Bronchial epithelial cell (primary cell): ENCODE measurements at places on chromosomes 2 and 18. TPM values are rescaled to one million over a fixed set of nuclear protein-coding genes. Genes with fewer than 3 reads are reported as not detected.
A peak's percentile ranks its signal among the peaks of the same experiment; 100 is the strongest.

DNA sequence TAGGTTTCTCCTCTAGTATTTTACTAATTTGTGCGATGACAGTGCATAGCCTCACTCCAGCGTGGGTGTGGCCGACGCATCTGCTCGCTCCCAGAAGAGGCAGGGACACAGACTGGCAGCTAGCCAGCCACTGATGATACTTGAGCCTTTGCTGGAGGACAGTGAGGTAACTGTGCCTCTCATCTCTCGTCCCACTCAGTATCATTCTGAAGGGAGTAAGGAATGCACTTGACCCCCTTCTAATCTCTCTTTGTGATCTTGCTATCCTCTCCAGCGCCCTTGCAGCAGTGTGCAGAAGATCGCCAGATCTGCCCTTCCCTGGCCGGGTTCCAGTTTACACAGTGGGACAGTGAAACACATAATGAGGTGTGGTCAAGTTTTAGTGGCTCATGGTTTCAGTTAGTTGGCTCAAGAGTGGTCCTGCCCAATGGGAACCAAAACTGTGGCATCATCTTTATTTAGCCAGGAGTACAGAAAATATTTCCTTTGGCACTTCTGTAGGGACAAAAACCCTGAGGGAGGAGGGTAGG lies 17.5 kb downstream of the NCAPH start:
- DNase-seq = no peak

DNA sequence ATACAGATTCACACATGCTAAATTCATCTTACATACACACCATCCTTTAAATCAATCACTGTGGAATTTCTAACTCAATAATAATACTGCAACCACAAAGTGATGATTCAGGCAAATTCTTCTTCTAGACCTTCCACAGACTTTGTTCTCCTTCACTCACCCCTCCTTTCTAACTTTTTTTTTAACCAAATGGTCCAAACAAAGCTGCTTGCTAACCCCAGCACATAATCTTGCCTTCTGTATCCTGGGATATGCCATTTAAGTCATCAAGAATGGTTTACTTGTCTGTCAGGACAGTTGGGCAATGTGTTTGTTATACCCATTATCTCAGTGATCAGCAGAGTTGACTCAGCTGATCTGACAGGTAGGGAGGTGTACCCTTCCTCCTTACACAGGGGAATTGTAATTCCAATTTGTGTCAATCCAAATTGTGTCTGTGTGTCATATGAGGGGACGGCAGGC lies 10.0 kb downstream of the SLC40A1 start:
- peak; percentile 43 for DNase-seq

DNA sequence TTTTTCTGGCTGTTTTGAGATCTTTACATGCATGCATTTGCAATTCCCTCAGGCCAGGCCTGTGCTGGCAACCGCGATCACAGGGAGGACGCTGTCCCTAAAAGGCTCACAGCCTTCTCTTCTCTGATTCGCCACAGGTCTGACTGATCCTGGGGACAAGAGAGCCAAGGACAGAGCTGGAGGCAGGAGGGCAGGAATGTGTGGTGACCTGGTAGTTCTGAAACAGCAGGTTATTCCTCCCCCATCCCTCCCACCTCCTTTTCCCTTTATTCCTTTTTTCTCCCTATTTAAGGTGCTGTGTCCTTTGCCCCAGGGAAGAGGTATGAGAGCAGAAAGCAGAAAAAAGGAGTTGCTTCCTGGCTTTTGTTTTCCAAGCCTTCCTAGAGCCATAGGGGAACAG lies 21.9 kb downstream of the TMEM177 start:
- DNase-seq = no peak

- no peak for DNase-seq
These were observed 99.4 kb upstream of the STPG4 start for GRCh38 chr2:47254464-47254863.

DNA sequence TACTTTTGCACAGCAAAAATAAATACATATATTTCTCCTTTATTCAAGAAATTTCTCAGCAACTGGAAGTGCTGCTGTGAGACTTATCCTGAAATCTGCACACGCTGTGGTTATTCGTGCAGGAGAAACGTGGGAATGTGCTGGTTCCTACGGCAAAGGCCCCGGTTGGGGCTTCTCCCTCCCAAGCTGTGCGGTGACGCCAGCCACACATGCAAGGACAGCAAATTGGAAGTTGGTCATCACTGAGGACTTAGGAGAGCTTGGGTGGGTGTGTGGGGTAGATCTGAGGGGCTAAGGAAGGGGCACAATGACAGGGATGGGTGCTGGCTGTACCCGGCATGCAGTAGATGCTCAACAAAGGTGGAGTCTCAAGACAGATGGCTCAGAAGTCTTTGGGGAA lies 16.5 kb upstream of the MTCL1 start:
- no peak for DNase-seq

DNA sequence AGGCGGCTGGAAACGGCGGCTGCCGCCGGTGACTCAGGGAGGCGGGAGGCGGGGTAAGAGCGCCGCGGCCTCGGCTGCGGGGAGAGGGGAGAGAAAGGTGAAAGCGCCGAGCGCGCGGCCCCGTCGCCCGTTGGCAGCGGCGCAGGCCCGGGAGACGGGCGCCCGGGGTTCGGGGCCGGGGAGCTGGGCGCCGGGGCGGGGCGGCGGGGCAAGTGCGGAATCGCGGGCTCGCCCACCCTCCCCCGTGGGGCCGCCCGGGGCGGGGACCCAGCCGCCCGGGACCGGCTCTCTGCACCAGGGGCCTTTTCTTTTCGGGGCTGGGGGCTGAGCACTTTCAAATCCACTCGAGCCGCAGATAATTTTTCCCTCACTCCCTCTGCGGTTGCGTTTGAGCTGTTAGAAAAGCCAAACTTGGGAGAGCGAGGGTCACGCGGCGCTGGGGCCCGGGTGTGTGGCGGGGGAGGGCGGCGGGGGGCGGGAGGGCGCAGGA lies 266 bp downstream of the KDM3A start:
- DNase-seq = no peak

DNA sequence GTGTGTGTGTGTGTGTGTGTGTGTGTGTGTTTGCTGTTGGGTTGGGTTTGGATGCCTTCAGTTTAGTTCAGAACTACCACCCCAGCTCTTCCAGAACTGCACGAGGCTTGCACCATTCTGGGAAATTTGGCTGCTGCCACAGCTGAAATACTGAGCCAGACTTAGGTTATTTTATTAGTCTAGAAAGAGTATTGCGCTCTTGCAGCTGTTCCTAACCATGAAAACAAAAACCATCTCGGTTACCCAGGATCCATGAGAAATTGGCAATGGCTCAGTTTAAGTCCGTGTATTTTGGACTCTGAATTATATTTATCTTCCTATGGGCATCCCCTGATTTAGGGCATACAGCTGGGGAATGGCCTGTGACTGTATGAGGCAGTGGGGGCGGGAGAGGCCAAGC lies 83.2 kb downstream of the TANC1 start:
- DNase-seq = no peak

DNA sequence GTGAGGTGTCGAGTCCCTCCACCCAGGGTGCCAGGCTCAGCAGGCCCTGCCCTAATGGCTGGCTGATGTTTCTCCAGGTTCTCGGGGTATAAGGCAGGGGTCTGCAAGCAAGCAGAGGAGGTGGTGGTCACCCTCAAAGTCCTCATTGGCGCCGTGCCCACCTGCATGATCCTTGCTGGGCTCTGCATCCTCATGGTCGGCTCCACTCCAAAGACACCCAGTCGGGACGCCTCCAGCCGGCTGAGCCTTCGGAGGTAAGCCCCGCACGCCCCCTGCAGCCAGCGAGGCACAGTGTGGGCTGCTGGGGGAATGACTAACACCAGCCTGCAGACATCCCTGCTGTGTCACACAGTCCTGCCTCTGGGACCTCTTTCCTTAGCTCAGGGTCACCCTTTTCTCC lies 14.1 kb downstream of the MFSD2B start:
- no peak for DNase-seq

DNA sequence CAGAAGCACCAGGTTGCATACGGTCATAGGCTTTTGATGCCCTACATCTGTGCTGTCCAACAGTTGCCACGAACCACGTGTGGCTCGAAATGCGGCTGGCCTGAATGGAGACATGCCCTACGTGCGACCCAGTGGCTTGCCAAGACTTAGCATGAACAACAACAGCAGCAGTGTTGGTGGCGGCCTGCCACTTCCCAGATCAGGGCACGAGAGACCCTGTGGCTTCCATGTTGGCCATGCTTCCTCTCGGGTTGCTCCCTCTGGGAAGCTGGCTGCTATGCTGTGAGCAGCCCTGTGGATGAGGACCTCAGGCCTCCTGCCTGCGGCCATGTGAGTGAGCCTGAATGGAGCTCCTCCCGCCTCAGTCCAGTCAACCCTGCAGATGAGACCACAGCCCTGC lies 212.3 kb downstream of the HDAC4 start:
- DNase-seq = no peak

GRCh38 chr2:137208431-137208891 lies 443.1 kb downstream of the THSD7B start:
- DNase-seq = peak; percentile 62

DNA sequence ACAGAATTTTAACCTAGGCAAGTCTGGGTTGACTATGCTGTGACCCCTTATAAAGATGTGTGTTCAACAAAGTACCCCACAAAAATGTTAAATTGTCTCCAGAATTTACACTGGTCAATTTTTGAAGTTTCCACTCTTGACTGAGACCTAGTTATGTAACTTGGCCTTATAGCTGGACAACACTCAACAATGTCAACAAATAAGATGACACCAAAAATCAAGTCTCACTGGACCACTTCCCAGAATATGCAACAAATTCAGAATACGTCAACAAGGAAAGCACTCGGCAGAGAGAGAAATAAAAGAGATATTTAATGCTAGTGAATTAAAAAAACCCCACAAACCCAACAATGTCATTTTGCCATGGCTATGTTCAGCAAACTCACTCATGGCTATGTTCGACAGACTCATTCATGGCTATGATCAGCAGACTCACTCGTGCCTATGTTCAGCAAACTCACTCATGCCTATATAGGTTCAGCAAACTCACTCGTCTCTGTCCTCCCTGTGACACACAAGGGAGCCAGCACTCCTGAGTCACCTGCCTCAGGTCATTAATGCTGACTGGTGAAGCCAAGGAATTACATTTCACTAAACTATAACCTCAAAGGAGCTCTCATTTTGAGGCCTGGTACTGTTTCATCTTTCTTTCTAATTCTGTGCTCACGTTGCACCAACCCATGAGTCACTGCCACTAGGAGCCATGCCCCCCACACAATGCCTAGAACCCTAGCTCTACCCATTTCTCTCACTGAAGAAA lies 72.7 kb downstream of the PTPN2 start:
- peak; percentile 78 for DNase-seq

DNA sequence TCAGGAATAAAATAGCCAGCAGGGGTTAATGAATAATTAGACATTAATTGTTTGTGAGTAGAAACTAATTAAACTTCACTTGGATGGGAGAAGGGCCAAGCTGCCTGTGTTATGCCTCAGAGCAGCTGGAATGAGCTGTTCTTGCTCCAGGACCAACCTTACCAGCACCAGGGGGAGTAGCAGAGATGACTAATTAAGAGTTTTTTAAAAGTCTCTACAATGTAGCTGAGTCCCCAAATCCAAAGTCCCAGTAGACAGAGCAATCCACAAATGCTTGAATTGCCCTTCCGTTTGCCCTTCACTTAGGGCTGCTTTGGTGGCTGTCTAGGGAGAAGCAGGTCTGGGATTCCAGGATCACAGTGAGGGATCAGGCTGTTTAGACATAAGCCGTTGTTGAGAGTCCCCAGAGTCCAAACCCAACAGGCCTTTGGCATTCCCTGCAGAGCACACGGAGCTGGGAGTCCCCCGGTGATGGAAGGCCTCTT lies 59.4 kb downstream of the RHOB start:
- peak; percentile 62 for DNase-seq

DNA sequence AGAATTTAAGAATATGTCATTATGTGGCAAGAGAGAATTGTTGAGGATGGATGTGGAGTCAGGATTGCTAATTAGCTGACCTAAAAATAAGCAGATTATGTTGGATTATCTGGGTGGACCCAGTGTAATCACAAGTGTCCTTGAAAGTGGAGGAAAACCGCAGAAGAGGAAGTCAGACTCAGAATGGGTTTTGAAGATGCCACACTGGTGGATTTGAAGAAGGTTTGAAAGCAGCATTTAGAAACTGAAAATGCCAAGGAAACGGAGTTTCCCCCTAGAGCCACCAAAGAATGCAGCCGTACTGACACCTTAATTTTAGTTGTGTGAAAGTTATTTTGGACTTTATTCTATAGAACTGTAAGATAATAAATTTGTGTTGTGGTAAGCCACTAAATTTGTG lies 41.6 kb upstream of the DPP10 start:
- DNase-seq = no peak

- peak; percentile 58 for DNase-seq
These were observed 39.4 kb upstream of the NCKAP5 start for GRCh38 chr2:133607679-133608078.

GRCh38 chr2:196696423-196697079 lies 57.0 kb downstream of the CCDC150 start:
- peak; percentile 93 for DNase-seq

GRCh38 chr2:105750735-105751134 lies 6.0 kb downstream of the NCK2 start:
- no peak for DNase-seq

DNA sequence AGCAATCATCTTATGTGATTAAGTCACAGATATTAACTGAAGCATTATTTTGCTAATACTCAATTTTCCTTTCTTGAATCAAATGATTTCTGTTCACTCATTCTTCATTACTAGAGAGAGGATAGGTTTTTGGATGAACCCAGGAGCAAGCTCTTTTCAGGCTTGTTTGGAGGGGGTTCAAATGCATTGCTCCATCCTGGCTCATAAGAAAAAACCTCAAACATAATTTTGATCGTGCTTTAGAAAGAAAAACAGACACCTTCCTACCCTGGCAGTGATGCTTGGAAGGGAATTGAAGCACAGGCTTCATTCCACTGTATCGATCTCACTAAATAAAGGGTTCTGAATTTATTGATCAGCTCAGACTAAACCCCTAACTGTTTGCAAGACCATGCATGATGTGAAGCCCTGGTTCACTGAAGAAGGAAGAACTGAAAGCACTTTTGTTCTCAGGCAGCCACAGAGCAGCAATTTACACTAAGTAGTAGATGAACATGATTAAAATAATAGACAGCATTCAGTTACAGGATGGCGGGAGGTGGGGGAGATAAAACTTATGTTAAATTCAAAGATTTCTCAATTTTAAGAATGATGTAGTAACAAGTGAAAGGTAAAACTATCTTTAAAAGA lies 53.4 kb downstream of the CDH2 start:
- DNase-seq = no peak

DNA sequence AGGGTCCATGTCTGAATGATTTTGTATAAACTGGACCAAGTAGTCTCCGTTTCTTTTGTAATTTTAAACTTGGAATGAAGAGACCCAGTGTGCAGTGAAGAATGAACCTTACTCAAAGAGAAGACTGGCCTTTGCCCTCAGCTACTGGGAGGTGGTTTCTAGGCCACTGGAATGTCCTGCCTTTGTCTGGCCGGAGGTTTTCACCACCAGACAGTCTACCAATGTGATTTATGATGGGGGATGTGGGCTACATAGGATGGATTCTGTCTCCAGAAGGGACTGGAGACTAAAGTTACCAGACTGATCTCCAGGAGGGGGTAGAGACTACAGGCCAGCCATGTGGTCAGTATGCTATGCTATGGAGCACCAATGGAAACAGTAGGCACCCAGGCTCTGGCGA lies 42.8 kb upstream of the RAB31 start:
- no peak for DNase-seq

The TP53I3 gene
- total RNA-seq = 34.5 and 65.0 TPM in 2 replicates

The RGPD3 gene
- total RNA-seq = 0.13 and 0.26 TPM in 2 replicates

The LOXHD1 gene
- total RNA-seq = not detected in 2 replicates

The CYBRD1 gene
- total RNA-seq = 8.1 and 14.5 TPM in 2 replicates

The NGEF gene
- total RNA-seq = 0.53 and 6.1 TPM in 2 replicates

The POTEI gene
- total RNA-seq = not detected in 2 replicates

The FABP1 gene
- total RNA-seq = not detected in 2 replicates

The HMSD gene
- total RNA-seq = 0.13 and 0.26 TPM in 2 replicates

The RNF103 gene
- 17.7 and 18.2 TPM in 2 replicates for total RNA-seq

The LIMS1 gene
- 42.1 and 62.1 TPM in 2 replicates for total RNA-seq

The KLHL41 gene
- under 0.01 TPM in 1 of 2 replicates, not detected in the other for total RNA-seq
